ENCODE measurements at places on chromosomes 12 and 14. TPM values are rescaled to one million over a fixed set of nuclear protein-coding genes. Genes with fewer than 3 reads are reported as not detected.

- no peaks in the 10 kb centered on the region for H3K27me3 ChIP-seq
- H3K36me3 ChIP-seq: peaks cover 8% of the 10 kb centered on the region
- peak overlapping the region; percentile 81 for H3K27ac ChIP-seq
Observed at GRCh38 chr14:88831284-88831683, 6.8 kb downstream of the TTC8 start.

DNA sequence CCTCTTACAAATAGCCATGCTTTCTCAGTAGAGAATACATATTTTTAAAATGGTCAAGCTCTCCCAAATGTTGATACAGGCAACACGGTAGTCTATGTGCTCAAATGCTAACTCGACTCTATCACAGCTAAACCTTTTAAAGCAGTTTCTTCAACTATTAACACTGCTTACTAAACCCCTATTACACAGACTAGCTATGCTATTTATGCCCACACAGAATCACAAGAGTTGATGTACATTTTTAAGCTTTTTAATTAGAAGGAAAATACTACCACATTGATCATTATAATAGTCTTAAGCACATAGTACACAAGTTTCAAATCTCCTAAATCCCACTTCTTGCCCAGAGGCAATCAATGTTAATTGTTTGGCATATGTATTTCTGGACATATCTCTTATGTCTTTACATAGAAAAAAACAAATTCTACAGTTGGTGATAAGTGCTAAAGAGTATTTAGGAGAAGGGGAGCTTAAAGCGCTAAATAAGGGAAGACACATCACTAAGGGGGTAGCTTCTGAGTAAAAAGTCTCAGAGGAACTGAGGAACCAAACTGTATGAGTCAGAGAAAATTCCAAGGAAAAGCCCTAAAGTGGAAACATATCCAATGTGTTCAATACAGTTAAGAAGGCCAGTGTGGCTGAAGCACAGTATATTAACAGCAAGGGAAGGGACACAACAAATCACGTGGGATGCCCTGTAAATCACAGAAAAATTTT is 13.7 kb downstream of the HNRNPC start:
- no peak overlapping the region for H3K4me3 ChIP-seq
- H3K27ac ChIP-seq: peak overlapping the region; percentile 51
- H3K27me3 ChIP-seq: no peaks in the 10 kb centered on the region
- peaks cover 55% of the 10 kb centered on the region for H3K36me3 ChIP-seq
- peaks cover 28% of the 10 kb centered on the region for H3K4me1 ChIP-seq

GRCh38 chr14:103867523-103867953 is 20.2 kb upstream of the PPP1R13B start:
- no peak overlapping the region for H3K27ac ChIP-seq
- DNase-seq: peak; percentile 45
- no peak overlapping the region for H3K4me3 ChIP-seq
- H3K4me1 ChIP-seq: peaks cover 14% of the 10 kb centered on the region

GRCh38 chr12:79083181-79083580 is 218.6 kb downstream of the SYT1 start:
- no peak for DNase-seq
- H3K36me3 ChIP-seq: 0 out of 2 replicates have a peak, but pooled peaks cover 4% of the 10 kb centered on the region
- no peaks in the 10 kb centered on the region for H3K27me3 ChIP-seq
- no peaks in the 10 kb centered on the region for H3K4me1 ChIP-seq

DPPA3 gene
- polyA plus RNA-seq: not detected

KCNA5 gene
- polyA plus RNA-seq: not detected

GLT8D2 gene
- 69.5 TPM for polyA plus RNA-seq

Data from SK-N-SH (cell line).